ENCODE measurements at places on chromosomes 3 and 15.

DNA sequence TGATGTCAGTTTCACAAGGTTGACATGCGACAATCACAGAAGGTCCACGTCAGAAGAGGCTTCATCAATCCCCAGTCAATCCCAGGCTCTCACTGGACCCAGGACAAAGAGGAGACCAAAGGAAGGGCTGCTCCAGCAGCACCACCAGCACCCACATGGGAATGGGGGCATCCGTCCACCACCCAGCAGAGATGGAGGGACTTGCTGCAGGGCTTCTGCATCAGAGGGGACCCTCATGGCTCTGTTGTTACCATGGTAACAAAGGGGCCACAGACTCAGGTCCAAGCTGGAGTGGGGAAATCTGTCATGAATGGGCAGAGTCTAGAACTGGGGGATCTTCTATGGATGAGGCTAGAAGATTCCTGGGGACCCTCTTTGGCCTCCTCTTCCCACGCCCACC lies 13.1 kb downstream of the PLA2G4F start:
- no peak for DNase-seq

DNA sequence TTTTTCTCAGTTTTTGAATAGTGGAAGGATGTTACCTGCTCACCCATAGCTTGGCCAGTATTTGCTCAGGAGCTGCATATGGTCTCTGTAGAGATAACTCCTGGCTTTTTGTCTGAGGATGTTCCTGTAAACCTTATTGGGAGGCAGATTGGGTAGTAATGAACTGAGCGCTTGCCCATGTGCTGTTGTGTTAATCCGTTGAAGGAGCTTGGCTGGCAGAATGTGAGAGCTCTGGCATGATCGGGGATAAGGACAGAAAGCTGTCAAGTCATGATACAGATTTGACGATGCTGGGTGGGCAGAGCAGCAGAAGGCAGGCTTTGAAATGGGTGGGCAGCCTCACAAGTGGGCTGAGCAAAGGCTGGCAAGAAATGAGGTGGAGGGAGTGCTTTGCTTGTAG lies 27.4 kb downstream of the SH3GL3 start:
- no peak for DNase-seq

DNA sequence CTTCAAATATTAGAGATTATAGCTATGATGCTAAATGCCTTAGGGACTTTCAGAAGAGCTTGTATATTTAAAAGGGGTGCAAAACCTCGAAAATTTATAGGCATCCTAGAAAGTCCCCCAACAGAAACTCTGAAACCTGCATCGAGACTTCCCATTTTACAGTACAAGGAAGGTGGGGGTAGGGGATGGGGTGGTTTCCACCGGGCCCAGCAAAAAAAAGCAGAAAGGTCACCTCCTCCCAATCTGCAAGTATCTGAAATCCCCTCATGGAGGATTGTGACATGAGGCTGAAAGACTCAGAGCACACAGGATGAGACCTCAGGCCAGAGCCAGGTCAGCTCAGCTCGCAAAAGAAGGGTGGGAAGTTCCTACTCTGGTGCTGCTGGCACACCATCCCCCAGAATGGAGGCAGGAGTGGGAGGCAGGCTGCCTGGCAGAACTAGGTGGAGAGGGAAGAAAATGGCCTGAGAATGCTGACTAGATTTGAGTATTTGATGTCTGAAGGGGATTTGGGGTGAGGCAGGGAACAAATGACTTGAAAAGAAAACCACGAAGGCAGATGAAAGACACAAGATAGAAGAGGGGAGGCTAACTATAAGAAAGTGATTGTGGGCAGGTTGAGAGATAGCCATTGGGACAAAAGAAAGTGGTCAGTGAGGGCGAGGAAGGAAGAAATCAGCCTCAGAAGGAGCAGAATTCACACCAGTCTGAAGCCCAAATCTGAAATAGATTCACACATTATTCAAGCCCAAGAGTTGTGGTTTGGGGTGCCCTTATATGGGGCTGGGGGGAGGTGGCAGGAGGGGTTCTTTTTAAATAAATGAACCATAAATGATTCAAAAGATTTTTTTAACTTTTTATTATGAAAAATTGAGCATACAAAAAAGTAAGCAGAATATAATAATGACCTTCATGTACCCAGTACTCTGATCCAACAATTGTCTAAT lies 22.5 kb upstream of the TSC22D2 start:
- DNase-seq = no peak

GRCh38 chr3:52600258-52600657 lies 63.9 kb downstream of the UQCC5 start:
- no peak for DNase-seq

GRCh38 chr15:89370120-89370977 lies 35.7 kb upstream of the POLG start:
- no peak for DNase-seq

Data from stimulated activated CD4-positive, alpha-beta T cell treated with anti-CD3 and anti-CD28 coated beads, TNF-alpha, amount 100 ng/mL, for 1 hour (primary cell).